Thyroid gland (tissue), 4 donors: ENCODE measurements at places on chromosomes 5 and 9. TPM values are rescaled to one million over a fixed set of nuclear protein-coding genes. Genes with fewer than 3 reads are reported as not detected.

DNA sequence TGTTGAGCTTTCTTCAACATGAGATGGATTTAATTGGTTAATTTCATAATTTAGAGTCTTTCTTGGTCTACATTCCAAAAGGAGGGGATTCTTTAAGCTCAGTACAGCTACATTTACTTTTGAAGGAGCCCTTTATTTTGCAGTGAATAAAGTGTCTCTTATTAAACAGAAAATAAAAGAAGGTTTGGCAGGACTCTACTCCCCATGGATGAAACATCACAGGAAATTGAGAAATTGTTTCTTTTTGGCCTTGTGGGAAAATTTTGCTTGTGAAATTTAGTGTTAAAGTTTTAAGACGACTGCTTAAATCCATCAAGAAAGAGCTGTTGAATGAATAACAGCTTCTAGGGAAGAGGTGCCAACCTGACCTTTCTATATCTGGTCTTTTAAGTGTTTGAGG is 187.7 kb downstream of the NTRK2 start:
- no peaks in the 10 kb centered on the region for H3K36me3 ChIP-seq
- DNase-seq, result no peak
- H3K27me3 ChIP-seq, result no peaks in the 10 kb centered on the region
- H3K4me3 ChIP-seq, result no peak overlapping the region
- peaks cover 19% of the 10 kb centered on the region for H3K4me1 ChIP-seq

DNA sequence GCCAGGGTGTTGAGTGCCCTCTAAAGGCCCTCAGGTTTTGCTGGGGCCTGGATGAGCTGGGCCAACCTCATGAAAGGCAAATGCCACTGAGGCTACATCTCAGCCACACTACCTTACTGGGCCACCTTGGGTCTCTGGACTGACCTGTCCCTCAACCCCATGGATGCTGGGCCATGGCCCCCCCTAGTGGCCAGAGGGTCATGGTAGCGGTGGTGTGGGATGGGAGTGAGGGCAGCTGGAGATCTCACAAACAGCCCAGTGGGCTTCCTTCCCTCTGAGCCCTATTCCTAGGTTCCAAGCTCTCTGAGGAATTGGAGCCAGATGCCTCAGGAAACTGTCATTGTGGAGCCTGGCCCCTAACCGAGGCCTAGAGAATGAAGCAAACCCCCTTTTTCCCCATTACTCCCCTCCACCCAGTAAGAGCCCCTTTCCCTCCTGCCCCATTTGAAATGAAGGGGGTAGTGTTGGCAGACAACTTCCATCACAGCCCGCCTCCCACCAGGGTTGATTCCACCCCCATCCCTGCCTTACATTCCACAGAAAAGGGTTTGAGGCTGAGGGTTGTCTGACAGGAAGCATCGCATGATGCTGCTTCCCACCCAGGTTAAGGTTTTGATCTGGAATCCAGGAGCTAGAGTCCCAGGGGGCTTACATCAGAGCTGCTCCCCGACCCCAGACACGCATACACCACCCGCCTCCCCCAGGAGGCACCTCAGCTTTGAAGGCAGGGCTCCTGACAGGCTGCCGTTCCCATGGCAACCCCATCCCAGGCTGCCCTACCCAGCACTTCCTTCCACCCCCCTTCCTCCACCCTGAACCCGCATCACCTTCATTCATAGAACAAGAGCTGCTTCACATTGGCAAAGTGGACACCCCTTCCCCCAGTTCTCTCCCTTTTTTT is 63.9 kb downstream of the PCDH1 start:
- no peak overlapping the region for H3K4me3 ChIP-seq
- no peaks in the 10 kb centered on the region for H3K4me1 ChIP-seq
- H3K36me3 ChIP-seq, result no peaks in the 10 kb centered on the region
- DNase-seq, result peak; percentile 47

DNA sequence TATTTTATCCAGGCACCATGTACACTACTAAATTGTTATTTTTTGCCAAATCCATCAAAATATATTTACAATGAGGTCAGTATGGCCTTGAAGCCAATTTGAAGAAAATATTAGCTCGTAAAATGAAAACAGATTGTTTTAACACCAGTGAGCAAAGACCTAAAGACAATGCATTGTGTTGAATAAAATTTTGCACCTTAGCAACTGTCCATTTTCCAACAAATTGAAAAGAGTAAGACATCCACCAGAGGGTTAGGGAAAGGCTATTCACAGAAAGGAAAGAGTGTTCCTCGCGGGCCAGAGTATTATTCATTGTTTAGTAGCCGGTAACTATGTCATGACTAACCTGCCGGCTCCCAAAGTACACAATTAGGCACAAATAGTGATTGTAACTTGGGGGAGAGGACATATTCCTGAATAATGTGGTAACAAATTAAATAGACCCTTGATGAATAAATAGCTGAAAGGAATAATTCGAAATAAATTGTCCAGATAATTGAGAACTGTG is 213.3 kb downstream of the DNAH5 start:
- no peak for DNase-seq
- H3K27me3 ChIP-seq, result no peaks in the 10 kb centered on the region
- H3K27ac ChIP-seq, result no peak overlapping the region
- H3K36me3 ChIP-seq, result no peaks in the 10 kb centered on the region
- no peak overlapping the region for H3K4me3 ChIP-seq

DNA sequence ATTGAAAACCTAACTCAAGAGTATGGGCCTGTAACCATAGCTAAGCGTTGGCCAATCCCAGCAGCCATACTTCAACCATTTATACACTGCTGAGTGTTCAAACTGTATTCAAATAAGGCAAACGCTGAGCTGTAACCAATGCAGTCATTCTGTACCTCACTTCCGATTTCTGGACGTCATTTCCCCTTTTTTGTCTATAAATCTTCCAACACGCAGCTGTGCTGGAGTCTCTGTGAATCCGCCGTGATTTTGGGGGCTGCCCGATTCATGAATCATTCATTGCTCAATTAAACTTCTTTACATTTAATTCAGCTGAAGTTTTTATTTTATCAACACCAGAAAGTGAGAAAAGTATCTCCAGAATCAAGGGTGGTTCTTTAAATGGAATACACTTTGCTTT is 31.7 kb downstream of the MTX3 start:
- H3K27me3 ChIP-seq, result no peaks in the 10 kb centered on the region
- H3K36me3 ChIP-seq, result no peaks in the 10 kb centered on the region
- no peak for DNase-seq
- no peak overlapping the region for H3K4me3 ChIP-seq
- H3K4me1 ChIP-seq, result no peaks in the 10 kb centered on the region

DNA sequence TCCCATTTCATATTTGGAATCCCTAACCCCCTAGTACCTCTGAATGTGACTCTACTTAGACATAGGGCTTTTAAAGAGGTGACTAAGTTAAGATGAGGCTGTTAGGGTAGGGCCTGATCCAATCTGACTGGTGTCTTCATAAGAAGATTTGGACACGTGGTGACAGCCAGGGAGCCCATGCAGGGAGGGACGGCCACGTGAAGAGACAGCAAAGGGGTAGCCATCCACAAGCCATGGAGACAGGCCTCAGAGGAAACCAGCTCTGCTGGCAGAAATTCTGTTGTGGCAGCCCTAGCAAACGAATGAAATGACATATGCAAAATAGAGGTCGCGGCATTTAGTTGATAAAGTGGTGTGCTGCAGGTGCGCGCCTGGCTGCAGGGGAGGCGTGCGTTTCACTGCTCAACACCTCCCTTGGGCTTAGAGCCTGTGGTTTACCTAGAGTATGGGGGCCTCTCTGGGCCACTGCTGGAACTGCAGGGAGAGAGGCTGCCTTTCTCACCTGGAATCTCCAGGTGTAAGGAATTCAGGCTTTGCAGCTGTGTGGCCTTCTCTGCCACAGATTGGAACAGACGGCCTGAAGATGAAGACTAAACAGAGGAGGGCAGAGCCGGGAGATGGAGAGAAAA is 7.1 kb upstream of the AFAP1L1 start:
- no peak overlapping the region for H3K27ac ChIP-seq
- H3K36me3 ChIP-seq, result no peaks in the 10 kb centered on the region
- no peaks in the 10 kb centered on the region for H3K4me1 ChIP-seq
- no peaks in the 10 kb centered on the region for H3K27me3 ChIP-seq
- peak; percentile 25 for DNase-seq
- no peak overlapping the region for H3K4me3 ChIP-seq

- H3K27me3 ChIP-seq, result no peaks in the 10 kb centered on the region
- no peak for DNase-seq
- no peak overlapping the region for H3K4me3 ChIP-seq
- no peak overlapping the region for H3K27ac ChIP-seq
- peaks cover 45% of the 10 kb centered on the region for H3K4me1 ChIP-seq
Observed at GRCh38 chr5:102759700-102760099, 4.6 kb downstream of the PAM start.

GRCh38 chr5:18305288-18305924 is 671.1 kb downstream of the TAF11L14 start:
- no peaks in the 10 kb centered on the region for H3K4me1 ChIP-seq
- no peak overlapping the region for H3K27ac ChIP-seq
- no peaks in the 10 kb centered on the region for H3K27me3 ChIP-seq
- DNase-seq, result peak; percentile 4
- no peak overlapping the region for H3K4me3 ChIP-seq

DNA sequence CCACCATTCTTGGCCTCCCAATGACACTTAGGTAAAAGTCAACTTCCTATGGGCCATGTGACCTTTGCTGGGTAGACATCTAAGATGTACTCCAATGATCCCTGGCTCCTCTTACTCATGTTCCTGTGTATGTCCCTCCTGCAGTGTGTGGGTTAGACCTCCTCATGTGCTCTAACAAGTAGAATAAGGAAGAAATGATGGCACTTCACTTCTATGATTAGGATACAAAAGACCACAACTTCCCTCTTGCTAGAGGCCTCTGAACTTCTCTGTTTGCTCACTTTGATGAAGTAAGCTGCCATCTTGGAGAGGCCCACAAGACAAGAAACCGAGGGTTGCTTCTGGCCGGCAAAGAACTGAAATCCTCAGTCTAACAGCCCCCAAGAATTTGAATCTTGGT is 131.8 kb downstream of the TAF11L14 start:
- no peak overlapping the region for H3K27ac ChIP-seq
- H3K36me3 ChIP-seq, result no peaks in the 10 kb centered on the region
- no peak overlapping the region for H3K4me3 ChIP-seq
- H3K4me1 ChIP-seq, result no peaks in the 10 kb centered on the region
- H3K27me3 ChIP-seq, result no peaks in the 10 kb centered on the region

GRCh38 chr5:36743891-36744772 is 132.4 kb upstream of the NIPBL start:
- peak overlapping the region; percentile 94 for H3K27ac ChIP-seq
- H3K27me3 ChIP-seq, result no peaks in the 10 kb centered on the region
- DNase-seq, result peak; percentile 86
- no peak overlapping the region for H3K4me3 ChIP-seq

DNA sequence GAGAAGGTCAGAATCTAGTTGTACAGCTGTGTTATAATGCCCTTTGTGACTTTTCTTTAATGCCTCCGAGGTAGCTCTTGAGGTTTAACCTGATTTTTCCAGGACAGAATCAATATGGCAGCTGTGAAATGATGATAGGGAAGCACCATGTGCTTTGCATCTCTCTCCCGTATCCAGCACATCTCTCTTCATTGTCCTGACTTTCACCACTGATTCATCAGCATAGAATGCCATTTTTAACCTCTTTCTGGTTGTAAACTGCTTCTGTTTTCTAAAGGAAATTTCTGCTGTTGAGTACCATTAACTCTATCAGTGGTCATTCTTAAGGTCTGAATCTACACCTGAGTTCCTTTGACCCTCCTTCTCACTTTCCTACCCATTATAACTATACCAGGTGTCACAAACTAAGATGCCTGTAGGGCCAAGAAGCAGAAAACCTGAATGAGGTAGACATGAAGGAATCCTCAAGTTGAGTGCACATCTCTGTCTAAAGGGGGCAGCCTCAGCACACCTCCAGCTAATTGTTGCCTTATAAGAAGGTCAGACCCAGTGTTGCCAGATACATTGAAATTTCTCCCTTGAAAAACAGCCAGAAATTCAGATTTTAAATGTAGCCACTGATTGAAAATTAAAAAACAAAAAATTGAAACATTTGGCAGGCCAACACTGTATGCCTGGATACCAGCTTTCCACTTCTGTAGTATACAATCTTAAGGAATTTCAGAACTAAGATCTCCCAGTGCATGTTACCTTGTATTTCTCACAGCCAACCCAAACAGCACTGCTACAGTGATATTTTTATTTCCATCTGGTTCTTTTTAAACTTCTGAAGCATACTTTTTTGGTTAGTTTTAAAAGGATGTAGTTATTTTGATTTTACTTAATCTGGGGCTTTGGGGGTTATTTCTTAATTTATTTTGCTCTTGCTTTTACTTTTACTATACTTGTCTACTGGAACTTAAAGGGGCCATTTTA is 35.8 kb upstream of the TLX3 start:
- no peaks in the 10 kb centered on the region for H3K4me1 ChIP-seq
- H3K4me3 ChIP-seq, result no peak overlapping the region
- no peak for DNase-seq

DNA sequence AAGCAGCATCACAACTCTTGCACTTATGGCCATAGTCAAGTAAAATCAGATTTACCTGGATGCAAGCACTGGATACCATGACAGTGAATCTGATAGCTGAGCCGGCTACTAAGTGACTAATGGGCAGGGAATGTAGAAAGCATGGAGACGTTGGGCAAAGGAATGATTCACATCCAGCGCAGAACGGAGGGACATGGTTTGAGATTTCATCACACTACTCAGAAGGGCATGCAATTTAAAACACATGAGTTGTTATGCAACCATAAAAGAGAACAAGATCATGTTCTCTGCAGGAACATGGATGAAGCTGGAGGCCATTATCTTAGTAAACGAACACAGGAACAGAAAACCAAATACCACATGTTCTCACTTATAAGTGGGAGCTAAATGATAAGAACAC is 169.1 kb upstream of the PIK3R1 start:
- H3K4me3 ChIP-seq, result no peak overlapping the region
- no peak overlapping the region for H3K27ac ChIP-seq
- no peaks in the 10 kb centered on the region for H3K27me3 ChIP-seq
- no peak for DNase-seq

- H3K4me3 ChIP-seq, result no peak overlapping the region
- no peaks in the 10 kb centered on the region for H3K27me3 ChIP-seq
- H3K36me3 ChIP-seq, result peaks cover 12% of the 10 kb centered on the region
Observed at GRCh38 chr9:726005-726404, 115.5 kb upstream of the DMRT1 start.

- no peak overlapping the region for H3K27ac ChIP-seq
- H3K4me1 ChIP-seq, result no peaks in the 10 kb centered on the region
- no peaks in the 10 kb centered on the region for H3K36me3 ChIP-seq
- DNase-seq, result no peak
- H3K27me3 ChIP-seq, result no peaks in the 10 kb centered on the region
- H3K4me3 ChIP-seq, result no peak overlapping the region
Observed at GRCh38 chr5:167112556-167112955, 1178.9 kb upstream of the WWC1 start.

- no peaks in the 10 kb centered on the region for H3K4me1 ChIP-seq
- DNase-seq, result peak; percentile 35
- no peak overlapping the region for H3K4me3 ChIP-seq
- no peaks in the 10 kb centered on the region for H3K27me3 ChIP-seq
Observed at GRCh38 chr5:170681013-170681433, 102.5 kb upstream of the GABRP start.

DNA sequence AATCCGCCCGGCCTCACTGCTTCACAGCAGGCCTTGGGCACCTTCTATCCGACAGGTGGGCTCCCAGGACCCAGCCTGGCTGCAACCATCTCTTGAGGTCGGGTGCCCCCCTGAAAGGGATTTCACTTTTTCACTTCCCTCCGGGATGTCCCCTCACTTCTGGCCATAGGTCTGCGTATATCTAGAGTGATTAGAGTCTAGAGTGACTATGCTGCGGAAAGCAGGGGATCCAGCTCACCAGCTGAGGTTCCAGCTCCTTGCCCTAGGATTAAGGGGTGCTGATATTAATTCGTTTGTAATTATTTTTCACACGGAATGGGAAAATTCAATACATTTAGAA is 3.1 kb downstream of the DMRT2 start:
- peaks cover 16% of the 10 kb centered on the region for H3K4me1 ChIP-seq
- H3K27ac ChIP-seq, result no peak overlapping the region
- no peaks in the 10 kb centered on the region for H3K36me3 ChIP-seq
- H3K27me3 ChIP-seq, result peaks cover 64% of the 10 kb centered on the region

PCDHGB2 gene
- total RNA-seq, result 4.4 TPM
